Subcutaneous preadipocyte (primary cell): ENCODE measurements at places on chromosomes 1 and 21. TPM values are rescaled to one million over a fixed set of nuclear protein-coding genes. Genes with fewer than 3 reads are reported as not detected.

The SLC37A1 gene
- 0.73 and 1.8 TPM in 2 replicates for total RNA-seq

The LAPTM5 gene
- 0.37 and 0.39 TPM in 2 replicates for total RNA-seq

The FAM177B gene
- not detected in 2 replicates for total RNA-seq

The CLDN19 gene
- total RNA-seq: not detected in 2 replicates

The PROK1 gene
- not detected in 2 replicates for total RNA-seq

The SLAMF9 gene
- total RNA-seq: not detected in 2 replicates

The ATP1A2 gene
- total RNA-seq: not detected in 2 replicates

The DISC1 gene
- 2.6 and 5.1 TPM in 2 replicates for total RNA-seq

The TXLNA gene
- 75.7 and 82.9 TPM in 2 replicates for total RNA-seq

The F13B gene
- total RNA-seq: not detected in 2 replicates
